Right atrium auricular region (tissue), 2 donors: ENCODE measurements at places on chromosomes 2 and 18. TPM values are rescaled to one million over a fixed set of nuclear protein-coding genes. Genes with fewer than 3 reads are reported as not detected.

PRKAG3 gene
- 0.19 TPM for total RNA-seq

GRCh38 chr2:236507393-236508085 lies 62.1 kb upstream of the ACKR3 start:
- no peak for DNase-seq

SNORC gene
- 0.30 TPM for total RNA-seq

SOWAHC gene
- total RNA-seq: 3.0 TPM

NAT8 gene
- total RNA-seq: not detected

LHCGR gene
- not detected for total RNA-seq

- no peak for DNase-seq
Observed at GRCh38 chr2:230870544-230871360, 6.0 kb downstream of the ITM2C start.

CHCHD5 gene
- total RNA-seq: 29.4 TPM

SLC38A11 gene
- total RNA-seq: 0.74 TPM

FIGN gene
- total RNA-seq: 9.8 TPM
